ENCODE measurements at places on chromosomes 6 and 20.

DNA sequence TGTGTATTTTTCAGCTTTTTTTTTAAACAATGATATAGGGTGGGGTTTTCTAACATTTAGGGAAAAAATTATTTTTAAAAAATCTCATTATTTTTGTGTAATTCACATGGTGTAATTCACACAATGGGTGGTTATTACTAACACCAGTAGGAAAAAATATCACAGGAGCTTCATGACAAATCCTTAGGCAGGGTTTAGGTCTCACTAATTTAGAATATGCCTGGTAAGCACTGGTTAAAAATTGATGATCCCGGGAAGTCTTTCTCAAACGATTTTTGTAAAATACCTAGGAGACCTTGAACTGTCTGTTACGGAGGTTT is 29.5 kb upstream of the ZNF217 start:
- DNase-seq = no peak

- DNase-seq = peak; percentile 64
These were observed 19.4 kb upstream of the RCAN2 start for GRCh38 chr6:46510651-46511050.

DNA sequence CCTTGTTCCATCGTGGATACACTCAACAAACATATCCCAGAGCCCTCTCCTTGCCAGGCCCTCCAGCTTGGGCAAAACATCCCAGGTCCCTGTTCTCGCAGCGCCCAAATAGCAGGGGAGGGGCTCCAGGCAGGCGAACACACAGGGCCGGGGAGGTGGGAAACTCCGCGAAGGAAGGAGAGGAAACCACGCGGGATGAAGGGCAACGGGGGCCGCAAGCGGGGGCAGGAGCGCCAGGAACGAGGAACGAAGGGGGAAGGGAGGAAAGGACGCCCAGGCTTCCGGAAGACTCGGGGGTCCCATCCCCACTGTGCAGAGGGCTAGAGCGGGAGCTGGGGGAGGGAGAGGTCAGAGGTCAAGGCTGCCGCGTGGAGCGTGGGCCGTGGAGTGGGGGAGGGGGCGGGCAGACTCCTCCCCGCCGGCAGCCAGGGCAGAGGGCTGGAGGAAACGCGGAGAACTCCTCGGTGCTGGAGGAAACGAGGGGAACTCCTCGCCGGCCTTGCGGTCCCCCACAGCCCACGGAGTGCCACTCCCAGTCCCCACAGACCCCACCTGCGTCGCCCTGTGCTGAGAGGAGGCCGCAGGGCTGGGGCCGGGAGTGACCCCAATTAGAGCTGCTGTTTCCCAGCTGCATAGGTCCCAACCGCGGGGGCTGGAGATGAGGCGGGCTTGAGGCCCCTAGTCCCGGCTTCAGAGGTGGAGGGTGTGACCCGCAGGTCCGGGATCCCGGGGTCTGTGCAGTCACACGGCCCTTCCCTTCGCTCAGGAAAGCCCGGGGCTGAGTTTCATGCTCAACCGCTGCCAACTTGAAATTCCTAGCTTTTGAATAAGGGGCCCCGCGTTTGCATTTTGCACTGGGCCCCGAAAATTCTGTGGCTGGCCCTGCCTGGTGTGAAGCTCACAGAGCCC is 1.2 kb upstream of the RBM38 start:
- no peak for DNase-seq

GRCh38 chr6:133811557-133811956 is 77.4 kb upstream of the TCF21 start:
- DNase-seq = no peak

DNA sequence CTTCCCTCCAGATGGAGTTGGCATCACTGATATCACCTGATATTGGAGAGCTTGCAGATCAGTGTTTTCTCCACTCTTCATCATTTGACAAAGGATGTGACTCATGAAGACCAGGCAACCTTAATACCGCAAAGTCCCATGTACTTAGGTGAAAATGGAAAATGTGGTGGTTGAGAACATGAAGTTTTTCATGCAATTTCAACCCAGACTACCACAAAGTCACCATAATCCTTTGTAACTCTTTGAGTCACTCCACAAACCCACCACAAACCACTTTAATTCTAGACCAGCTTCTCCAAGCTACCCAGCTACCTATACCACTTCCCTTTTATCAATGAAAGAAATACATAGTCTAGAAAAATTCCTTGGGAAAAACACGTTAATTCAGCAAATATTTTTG is 7.1 kb downstream of the NHLRC1 start:
- DNase-seq = no peak

DNA sequence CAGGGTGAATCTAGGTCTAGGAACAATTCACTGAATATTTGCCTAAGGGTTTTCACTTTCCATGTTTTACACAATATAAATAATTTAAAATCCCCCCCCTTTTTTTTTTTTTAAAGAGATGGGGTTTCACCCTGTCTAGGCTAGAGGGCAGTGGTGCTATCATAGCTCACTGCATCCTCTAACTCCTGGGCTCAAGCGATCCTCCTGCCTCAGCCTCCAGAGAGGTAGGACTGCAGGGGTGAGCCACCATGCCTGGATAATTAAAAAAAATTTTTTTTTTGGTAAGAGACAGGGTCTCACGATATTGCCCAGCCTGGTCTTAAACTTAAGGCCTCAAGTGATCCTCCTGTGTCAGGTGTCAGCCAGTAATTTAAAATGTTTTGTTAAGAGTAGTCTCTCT is 17.8 kb downstream of the QKI start:
- DNase-seq = no peak

GRCh38 chr6:3798055-3798919 is 46.8 kb upstream of the PXDC1 start:
- no peak for DNase-seq

GRCh38 chr6:127249621-127250020 is 17.0 kb upstream of the RNF146 start:
- DNase-seq = no peak

GRCh38 chr6:43216200-43216599 is 13.1 kb downstream of the DNPH1 start:
- DNase-seq = no peak

GRCh38 chr6:80144753-80145315 is 38.4 kb downstream of the BCKDHB start:
- DNase-seq = no peak

DNA sequence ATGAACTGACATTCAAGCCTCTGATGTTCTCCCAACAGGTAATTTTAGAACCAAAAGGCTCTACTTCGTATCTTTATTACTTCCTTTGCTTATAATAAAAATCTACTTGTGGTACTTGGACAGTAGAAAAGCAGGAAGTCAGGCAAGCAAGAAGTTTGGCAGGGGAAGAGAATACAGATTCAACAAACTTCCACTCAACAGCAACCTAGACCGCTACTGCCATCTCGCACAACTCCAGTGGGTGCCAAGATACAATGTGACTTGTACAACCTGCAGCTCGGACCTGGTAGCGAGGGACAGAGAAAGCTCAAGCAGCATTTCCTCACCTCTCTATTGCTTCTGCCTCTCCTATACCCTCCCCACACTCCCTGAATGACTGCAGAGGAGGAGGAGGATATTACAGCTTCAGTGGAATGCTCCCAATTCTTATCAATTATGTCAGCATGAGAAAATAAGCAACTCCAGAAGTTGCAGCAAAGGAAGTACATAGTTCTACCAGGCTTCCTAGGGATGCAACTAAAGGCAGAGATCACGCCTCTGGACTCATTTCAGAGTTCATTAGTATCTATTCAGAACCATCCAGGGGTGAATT is 76.5 kb downstream of the MBOAT1 start:
- DNase-seq = no peak

DNA sequence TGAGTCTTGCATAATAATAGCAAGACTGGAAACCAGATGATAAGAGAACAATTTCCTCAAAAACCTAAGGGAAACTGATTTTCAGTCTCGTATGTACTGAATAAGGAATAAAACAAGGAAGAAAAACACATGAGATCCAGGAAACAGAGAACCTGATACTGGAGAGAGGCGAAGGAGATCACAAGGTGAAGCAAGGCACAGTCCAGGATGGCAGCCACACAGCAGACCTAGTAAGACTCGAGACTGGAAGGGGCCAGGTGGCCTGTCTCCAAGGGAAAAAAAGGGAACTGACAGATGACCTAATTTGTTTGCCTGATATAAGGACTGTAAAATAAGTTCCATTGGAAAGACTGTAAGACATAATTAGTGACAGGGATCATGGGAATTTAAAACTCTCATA is 71.1 kb downstream of the TASP1 start:
- DNase-seq = no peak

DNA sequence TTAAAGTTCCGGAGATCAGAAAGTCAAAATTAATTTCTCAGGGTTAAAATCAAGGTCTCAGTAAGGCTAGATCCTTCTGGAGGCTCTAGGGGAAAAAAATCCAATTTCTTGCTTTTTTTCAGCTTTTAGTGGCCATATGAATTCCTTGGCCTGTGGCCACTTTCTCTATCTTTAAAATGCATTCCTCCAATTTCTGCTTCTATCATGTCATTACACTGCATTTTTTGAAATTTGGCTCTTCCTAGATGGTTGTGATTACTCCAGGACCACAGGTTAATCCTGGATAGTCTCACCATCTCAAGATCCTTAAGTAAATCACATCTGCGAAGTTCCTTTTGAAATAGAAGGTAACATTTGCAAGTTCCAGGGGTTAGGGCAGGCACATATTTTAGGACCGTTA is 1294.9 kb upstream of the CITED2 start:
- DNase-seq = no peak

DNA sequence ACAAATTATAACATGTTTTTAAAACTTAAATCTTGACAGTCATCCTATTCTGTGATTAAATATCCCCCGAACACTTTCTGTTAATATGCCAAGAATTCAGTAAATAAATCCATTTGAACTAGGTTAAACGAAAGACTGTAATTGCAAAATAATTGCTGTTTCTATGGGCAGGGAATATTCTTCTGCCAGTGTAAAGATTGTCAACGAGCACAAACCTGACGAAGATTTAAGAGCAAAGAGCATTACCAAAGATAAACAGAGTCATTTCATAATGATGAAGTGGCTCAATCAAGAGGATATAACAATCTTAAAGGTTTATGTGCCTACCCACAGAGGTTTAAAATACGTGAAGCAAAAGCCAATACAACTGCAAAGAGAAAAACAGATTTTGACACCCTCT is 76.3 kb upstream of the ADGRG6 start:
- DNase-seq = no peak

GRCh38 chr20:64091340-64091739 is 7.1 kb upstream of the LKAAEAR1 start:
- no peak for DNase-seq

- DNase-seq = no peak
These were observed 2.5 kb downstream of the BTN3A1 start for GRCh38 chr6:26404546-26404945.

DNA sequence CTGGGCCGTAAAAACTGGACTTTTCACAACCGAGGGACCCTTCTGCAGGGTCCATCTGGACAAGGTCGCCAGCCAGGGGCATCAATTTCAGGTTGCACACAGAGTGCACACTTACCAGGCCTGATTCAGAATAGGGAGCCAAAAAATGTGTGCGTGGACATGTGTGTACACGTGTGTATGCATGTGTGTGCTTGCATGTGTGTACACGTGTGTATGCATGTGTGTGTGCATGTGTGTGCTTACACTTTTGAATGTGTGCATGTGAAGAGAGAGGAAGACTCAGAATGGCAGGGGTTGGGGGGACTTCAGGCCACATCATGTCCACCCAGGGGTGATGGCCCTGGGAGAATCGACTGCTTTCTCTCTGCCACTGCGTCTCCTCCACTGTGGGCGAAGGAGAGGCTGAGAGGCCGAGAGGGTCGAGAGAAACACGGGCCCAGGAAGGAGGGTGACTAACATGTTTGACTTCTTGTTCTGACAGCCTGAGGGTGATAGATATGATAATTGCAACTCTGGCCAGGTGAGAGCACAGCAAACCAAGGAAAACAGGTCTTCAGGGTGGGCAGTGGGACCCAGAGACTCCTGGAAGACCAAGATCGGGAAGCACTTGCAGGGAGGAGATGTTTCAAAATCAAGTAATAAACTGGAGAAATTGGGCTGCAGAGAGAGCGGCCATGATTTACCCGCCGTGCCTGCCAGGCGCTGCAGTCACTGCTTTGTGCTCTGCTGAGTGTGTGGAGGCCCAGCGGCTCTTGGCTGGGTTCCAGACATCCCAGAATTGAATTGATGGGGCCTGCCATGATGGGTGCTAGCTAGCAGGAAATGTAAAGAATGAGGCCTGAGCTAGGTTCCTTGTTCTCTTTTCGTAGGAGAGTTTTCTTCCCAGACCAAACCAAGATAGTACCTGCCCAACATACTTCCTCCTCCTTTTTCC is 310.8 kb downstream of the QKI start:
- no peak for DNase-seq

DNA sequence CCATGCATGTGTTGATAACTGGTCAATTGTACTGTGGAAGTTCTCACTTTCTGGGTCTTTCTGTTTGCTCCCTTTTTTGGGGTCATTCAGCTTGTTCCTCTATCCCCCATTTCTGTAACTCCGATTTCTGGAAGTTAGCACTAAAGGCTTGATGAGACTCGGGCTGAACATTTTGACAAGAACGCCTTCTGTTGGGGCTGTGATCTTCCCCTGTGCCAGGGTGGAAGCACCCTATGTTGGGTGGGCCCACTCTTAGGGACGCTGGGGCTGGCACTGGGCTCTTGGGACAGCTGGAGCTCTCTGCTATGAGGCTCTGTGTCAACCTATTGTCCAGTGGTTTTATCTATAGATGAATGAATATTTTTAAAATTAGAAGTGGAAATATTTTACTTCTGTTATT is 60.1 kb upstream of the FRMD1 start:
- DNase-seq = no peak

GRCh38 chr20:15302075-15302474 is 964.7 kb upstream of the FLRT3 start:
- DNase-seq = no peak

DNA sequence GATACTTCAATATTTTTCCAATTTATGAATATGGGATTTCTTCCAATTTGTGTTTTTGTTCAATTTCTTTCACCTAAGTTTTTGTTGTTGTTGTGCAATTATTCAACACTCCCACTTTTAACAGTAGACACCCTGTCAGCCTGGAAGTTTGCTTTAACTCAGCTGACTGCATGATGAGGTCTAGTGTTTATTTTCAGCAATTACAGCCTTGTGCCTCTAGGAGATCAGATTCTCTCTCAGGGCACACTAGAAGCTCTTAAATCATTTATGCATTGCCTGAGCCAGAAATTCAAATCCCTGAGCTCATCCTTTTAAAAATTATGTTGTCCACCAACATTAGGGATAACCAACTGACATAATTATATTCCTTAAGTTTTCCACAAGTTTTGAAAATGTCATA is 85.7 kb downstream of the MRAP2 start:
- no peak for DNase-seq

DNA sequence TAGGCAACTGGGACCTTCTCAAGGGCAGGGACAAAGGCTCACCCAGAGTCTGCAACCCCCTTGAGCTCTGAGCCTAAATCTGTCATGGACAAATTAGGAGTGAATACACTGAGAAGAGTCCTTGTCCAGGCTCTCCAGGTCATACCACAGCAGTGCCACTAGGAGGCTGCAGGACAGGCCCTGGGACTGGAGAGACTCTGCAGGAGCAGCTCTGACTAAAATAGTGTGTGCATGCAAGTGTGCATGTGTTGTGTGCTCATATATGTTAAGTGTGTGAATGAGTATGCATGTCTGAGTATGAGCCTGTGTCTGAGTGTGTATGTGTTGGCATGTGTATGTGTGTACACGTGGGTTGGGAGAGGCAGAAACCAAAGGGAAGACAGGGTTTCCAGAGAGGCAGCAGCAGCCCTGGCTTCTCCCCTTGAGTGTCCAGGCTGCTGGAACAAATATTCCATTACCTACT is 27.1 kb downstream of the MRPL14 start:
- DNase-seq = no peak
